ENCODE measurements at places on chromosomes 12 and 14.

- H3K27ac ChIP-seq: no peak overlapping the region
- DNase-seq: no peak
Observed at GRCh38 chr14:101219896-101220703, 316.6 kb upstream of the RTL1 start.

GRCh38 chr12:77537663-77538062 lies 293.0 kb upstream of the NAV3 start:
- no peak overlapping the region for H3K27ac ChIP-seq
- no peak overlapping the region for H3K4me3 ChIP-seq
- no peaks in the 10 kb centered on the region for H3K36me3 ChIP-seq
- no peaks in the 10 kb centered on the region for H3K4me1 ChIP-seq
- no peak for DNase-seq
- no peaks in the 10 kb centered on the region for H3K27me3 ChIP-seq

DNA sequence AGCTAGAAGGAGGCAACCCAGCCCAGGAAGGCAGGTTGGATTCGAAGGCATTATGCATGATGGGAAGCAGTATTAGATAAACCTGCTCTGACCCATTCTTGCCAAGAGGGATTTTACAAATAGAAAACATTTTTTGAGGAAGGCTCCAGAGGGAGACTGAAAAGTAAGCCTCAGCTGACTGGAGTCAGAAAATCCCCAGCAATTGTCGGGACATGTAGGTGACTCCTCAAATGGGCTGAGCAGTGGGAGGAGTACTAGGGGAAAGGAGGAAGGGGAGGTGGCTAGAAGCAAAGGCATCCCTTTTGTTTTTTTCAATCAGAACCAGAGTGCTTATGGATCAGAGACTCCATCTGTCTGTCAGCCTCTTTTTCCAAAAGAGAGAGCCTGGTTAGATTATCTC lies 138.1 kb upstream of the NTF3 start:
- H3K4me1 ChIP-seq: no peaks in the 10 kb centered on the region
- H3K4me3 ChIP-seq: no peak overlapping the region
- H3K27me3 ChIP-seq: no peaks in the 10 kb centered on the region
- DNase-seq: no peak
- H3K27ac ChIP-seq: no peak overlapping the region

- no peaks in the 10 kb centered on the region for H3K4me1 ChIP-seq
- H3K36me3 ChIP-seq: no peaks in the 10 kb centered on the region
- no peak overlapping the region for H3K27ac ChIP-seq
- no peak overlapping the region for H3K4me3 ChIP-seq
- DNase-seq: no peak
- no peaks in the 10 kb centered on the region for H3K27me3 ChIP-seq
Observed at GRCh38 chr12:82089369-82090121, 268.6 kb downstream of the CCDC59 start.

DNA sequence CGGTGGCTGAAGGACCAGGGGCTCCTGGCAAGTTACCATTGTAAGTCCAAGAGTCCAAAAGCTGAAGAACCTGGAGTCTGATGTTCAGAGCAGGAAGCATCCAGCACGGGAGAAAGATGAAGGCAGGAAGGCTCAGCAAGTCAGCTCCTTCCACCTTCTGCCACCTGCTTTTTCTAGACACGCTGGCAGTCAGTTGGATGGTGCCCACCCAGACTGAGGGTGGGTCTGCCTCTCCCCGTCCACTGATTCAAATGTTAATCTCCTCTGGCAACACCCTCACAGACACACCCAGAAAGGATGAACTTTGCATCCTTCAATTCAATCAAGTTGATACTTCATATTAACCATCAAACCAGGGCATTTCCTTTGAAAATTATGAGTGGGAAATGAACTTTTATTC lies 1272.4 kb upstream of the TMEM132C start:
- H3K4me3 ChIP-seq: no peak overlapping the region
- H3K4me1 ChIP-seq: no peaks in the 10 kb centered on the region
- no peak overlapping the region for H3K27ac ChIP-seq
- no peaks in the 10 kb centered on the region for H3K36me3 ChIP-seq
- no peaks in the 10 kb centered on the region for H3K27me3 ChIP-seq
- no peak for DNase-seq

GRCh38 chr14:96631030-96631429 lies 128.8 kb downstream of the PAPOLA start:
- H3K4me3 ChIP-seq: no peak overlapping the region
- no peaks in the 10 kb centered on the region for H3K4me1 ChIP-seq
- no peak for DNase-seq

DNA sequence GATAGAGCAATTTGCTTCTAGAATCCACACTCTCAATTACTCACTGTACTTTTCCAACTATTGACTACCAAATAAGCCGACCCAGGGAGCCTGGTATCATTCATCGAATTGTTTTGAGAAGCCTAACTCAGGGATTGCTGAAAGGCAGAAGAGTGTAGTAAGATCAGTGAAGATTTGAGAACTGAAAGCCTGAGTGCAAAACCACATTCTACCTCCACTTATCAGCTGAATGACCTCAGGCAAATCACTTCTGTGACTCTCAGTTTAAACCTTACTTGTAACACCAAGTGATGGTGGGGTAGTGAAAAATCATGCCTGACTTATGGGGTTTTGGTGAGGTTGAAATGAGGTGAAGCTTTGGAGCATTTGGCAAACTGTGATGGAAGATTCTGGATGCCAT lies 126.1 kb upstream of the MAX start:
- DNase-seq: no peak
- H3K4me3 ChIP-seq: no peak overlapping the region
- H3K27me3 ChIP-seq: no peaks in the 10 kb centered on the region
- H3K27ac ChIP-seq: no peak overlapping the region
- no peaks in the 10 kb centered on the region for H3K36me3 ChIP-seq

DNA sequence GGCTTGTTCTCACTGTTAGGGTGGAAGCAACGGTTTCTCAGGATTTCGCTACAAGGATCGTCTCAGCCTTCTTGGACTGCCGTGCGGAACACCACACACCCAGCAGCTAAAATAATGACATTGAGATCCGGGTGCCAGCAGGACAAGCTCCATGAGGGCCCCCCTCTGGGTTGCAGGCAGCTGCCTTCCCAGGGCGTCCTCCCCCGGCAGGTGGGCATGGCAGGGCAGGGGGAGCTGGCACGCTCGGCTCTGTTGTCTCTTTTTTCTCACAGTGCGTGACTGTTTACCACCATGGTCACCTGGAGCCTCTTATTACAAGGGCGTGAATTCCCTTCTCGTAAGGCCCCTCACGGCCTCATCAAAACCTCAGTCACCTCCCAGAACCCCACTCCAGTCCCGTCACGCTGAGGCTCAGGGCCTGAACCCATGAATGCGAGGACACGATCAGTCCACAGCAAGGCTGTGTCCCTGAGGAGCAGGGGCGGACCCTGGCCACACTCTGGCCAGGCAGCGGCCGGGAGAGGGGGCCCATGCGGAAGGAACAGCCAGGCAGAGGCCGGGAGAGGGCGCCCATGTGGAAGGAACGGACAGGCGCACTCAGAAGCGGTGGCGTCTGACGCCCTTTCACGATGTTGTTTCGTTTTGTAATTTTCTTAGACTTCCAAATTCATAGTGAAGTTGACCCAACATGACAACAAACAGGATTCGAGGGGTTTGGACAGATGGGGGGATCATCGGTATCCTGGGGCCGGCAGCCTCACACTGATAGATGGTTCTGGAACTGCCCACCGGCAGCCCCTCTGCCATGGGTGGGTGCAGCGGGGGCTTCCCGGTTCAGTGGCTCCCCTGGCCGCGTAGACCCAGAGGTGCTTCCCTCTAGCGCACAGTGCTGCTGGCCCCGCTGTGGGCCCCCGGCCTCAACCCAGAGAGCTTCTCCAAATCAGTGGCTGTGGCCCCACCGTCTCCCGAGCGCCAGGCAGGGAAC lies 10.0 kb downstream of the LRCOL1 start:
- H3K27ac ChIP-seq: no peak overlapping the region
- H3K27me3 ChIP-seq: peaks cover 67% of the 10 kb centered on the region
- peaks cover 21% of the 10 kb centered on the region for H3K4me1 ChIP-seq
- H3K36me3 ChIP-seq: no peaks in the 10 kb centered on the region

DNA sequence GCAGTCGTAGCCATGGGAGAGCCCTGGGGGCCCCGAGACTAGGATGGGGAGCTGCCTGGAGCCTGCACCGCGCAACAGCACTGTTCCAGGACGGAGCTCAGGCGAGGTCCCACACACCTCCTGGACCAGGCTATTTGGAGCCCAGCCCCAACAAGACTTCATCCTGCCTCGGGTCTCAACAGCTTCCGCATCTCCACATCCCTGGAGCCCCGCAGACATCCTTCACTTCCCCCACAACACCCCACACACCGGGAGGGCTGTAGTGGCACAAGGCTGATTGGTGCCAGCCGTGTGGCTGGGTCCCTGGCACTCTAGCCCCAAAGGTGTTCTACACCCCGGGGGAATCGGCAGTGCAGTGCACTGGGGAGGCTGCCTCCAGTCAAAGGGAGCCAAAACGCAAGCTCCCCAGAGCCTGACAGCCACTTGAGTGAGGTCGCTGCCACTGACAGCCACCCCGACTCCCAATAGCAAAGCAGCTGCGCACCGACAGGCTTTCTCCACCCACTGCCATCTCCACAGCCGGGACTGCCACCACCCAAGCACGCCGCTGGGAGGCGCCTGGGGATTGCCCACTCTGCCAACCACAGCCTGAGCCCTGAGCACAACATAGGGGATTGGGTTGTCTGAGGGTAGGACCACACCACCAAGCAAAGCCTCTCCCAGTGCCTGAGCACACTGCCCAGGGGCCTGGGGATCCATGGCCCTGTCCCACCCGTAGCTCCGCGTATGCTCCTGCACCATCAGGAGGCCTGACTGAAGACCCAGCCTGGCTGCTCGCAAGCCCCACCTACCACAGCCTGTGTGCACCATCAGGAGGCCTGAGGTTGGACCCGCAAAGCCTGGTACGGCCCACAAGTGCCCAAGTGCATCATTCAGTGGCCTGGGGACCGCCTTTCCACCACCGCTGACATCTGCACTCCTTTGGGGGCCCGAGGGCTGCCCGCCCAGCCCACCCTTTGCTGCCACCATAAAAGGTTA lies 13.2 kb upstream of the KLRF1 start:
- DNase-seq: peak; percentile 53
- peak overlapping the region; percentile 67 for H3K4me3 ChIP-seq
- H3K36me3 ChIP-seq: no peaks in the 10 kb centered on the region
- H3K27me3 ChIP-seq: peaks cover 17% of the 10 kb centered on the region

- H3K4me3 ChIP-seq: no peak overlapping the region
- H3K4me1 ChIP-seq: no peaks in the 10 kb centered on the region
- no peak overlapping the region for H3K27ac ChIP-seq
- DNase-seq: no peak
- no peaks in the 10 kb centered on the region for H3K36me3 ChIP-seq
Observed at GRCh38 chr14:98951031-98951430, 321.0 kb downstream of the BCL11B start.

DNA sequence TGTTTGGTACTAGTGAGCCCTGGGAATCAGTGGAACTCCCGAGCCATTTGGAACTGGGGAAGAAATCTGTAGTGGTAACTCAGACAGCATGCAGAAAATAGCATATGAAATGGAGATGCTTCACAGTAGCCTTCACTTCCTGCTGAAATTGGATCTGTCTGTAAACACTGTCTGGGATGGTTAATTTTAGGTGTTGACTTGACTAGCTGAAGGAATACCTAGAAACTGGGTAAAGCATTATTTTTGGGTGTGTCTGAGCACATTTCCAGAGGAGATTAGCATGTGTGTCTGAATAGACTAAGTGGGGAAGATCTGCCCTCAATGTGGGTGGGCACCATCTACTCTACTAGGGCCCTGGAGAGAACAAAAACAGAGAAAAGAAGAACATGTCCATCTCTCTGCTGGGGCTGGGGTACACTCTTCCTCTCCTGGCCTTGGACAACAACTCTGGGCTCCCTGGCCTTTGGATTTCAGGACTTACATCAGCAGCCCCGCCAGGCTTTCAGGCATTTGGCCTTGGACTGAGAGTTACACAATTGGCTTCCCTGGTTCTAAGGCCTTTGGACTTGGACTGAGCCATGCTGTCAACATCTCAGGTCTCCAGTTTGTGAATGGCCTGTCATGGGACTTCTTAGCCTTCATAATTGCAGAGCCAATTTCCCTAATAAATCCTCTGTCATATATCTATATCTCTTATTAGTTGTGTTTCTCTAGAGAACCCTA lies 14.0 kb upstream of the CRADD start:
- H3K4me1 ChIP-seq: no peaks in the 10 kb centered on the region
- DNase-seq: no peak
- no peaks in the 10 kb centered on the region for H3K36me3 ChIP-seq
- no peak overlapping the region for H3K4me3 ChIP-seq

DNA sequence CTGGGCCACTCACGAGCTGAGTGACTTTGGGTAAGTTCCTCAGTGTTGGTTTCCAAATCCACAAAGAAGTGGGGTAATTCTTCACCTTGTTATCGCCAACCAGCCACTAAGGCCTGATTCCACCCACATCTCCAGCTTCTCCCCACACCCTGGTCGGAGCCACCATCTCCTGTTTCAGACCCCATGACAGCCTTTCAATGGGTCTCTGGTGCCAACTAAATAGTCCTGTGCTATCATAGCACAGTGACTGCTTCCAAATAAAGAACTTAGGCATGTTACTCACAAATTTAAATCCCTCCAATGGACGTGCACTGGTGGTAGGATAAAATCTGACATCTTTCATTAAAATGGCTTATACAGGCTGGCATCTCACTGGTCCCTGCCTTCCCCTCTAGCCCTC lies 44.0 kb downstream of the TBX5 start:
- H3K36me3 ChIP-seq: peaks cover 56% of the 10 kb centered on the region
- no peaks in the 10 kb centered on the region for H3K27me3 ChIP-seq
- H3K4me3 ChIP-seq: no peak overlapping the region
- H3K4me1 ChIP-seq: no peaks in the 10 kb centered on the region
- no peak for DNase-seq

- no peaks in the 10 kb centered on the region for H3K27me3 ChIP-seq
- H3K27ac ChIP-seq: no peak overlapping the region
- H3K4me3 ChIP-seq: no peak overlapping the region
- peaks cover 20% of the 10 kb centered on the region for H3K4me1 ChIP-seq
- H3K36me3 ChIP-seq: peaks cover 54% of the 10 kb centered on the region
Observed at GRCh38 chr14:24437020-24437735, 5.4 kb downstream of the SDR39U1 start.

DNA sequence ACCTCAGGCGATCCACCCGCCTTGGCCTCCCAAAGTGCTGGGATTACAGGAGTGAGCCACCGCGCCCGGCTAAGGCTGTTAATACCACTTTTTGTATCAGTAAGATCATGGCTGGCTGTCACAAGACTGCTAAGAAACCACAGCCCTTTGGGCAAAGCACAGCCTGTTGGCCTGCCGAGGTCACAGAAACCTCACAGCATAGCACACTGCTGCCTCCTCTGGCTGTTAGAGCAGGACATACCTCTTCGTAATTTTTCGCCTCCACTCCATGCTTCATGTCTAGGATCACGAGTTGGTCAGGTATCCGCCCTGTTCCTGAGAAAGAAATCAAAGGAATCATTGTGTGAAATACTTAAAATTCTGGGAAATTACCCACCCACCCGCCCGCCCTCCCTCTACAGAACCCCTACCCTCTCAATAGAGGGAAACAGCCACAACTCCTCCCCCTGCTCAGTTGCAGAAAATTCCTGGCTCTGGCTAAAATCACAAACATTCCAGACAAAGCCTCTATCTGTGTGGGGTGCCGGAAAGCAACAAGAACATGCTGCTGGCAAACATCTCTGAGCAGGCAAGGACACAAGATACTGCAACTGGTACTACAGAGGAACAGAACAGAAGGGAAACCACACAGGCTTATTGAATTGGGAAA lies 20.7 kb upstream of the NEK9 start:
- H3K27me3 ChIP-seq: no peaks in the 10 kb centered on the region
- H3K36me3 ChIP-seq: peaks cover 64% of the 10 kb centered on the region
- peaks cover 2% of the 10 kb centered on the region for H3K4me1 ChIP-seq
- DNase-seq: peak; percentile 96
- H3K4me3 ChIP-seq: no peak overlapping the region
- H3K27ac ChIP-seq: peak overlapping the region; percentile 63

GRCh38 chr14:97413966-97414717 lies 617.0 kb downstream of the VRK1 start:
- H3K4me1 ChIP-seq: no peaks in the 10 kb centered on the region
- peaks cover 44% of the 10 kb centered on the region for H3K27me3 ChIP-seq
- no peak for DNase-seq
- H3K27ac ChIP-seq: no peak overlapping the region

All from mesenchymal stem cell (in vitro differentiated cells and primary cell).